ENCODE measurements at places on chromosomes 6 and 20.
A peak's percentile ranks its signal among the peaks of the same experiment; 100 is the strongest.

GRCh38 chr6:41546475-41546865 lies 289 bp downstream of the FOXP4 start:
- no peak for DNase-seq

GRCh38 chr6:119830494-119831295 lies 481.1 kb upstream of the MAN1A1 start:
- DNase-seq: no peak

DNA sequence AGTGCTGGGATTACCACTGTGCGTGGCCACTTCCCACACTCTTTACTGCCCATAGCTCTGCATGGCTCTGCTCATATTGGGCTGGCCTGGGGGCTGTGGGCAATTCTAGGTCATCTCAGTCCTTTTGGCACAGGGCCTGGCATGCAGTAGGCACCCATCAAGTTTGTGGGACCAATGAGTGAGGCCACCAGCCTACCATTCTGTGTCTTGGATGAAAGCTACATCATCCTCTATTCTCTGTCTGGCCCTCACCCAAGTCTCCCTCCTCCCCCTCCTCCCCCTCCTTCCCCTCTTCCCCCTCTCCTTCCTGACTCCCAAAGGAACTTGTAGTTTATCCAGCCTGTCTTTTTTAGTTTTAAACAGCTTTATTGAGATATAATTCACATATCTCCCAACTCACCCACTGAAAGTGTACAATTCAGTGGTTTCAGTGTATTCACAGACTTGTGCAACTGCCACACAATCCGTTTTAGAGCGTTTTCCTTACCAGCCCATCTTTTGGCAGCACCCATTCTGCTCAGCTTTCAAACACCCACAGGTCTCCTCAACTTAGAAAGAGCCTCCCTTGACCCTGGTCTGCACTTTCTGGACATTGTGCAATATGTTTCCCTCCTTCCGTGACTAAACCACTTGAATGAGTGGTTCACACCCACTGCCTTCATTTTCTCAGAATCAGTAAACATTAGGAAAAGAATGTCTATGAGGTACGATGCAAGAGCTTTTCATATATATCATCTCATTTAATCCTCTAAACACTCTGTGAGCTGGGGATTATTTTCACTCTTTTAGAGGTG lies 21.5 kb upstream of the MRPS18A start:
- peak; percentile 72 for DNase-seq

- no peak for DNase-seq
Measured at GRCh38 chr6:134394905-134395304, 77.0 kb upstream of the SGK1 start.

DNA sequence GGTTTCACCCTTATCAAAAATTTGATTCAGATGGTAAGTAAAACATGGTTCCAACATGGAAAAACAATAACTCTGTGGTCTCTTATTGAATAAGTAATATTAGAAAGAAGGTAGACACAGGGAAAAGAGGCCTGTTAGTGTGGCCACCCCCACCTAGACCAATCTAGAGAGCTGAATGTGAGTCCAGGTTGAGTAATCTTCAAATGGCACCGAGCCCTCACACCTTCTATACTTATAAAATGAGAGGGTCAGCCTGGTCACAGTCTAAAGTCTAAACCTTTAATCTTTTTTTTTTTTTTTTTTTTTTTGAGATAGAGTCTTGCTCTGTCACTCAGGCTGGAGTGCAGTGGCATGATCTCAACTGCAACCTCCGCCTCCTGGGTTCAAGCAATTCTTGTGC lies 6.9 kb downstream of the FAM184A start:
- no peak for DNase-seq

GRCh38 chr20:11867291-11867919 lies 50.3 kb upstream of the BTBD3 start:
- no peak for DNase-seq

DNA sequence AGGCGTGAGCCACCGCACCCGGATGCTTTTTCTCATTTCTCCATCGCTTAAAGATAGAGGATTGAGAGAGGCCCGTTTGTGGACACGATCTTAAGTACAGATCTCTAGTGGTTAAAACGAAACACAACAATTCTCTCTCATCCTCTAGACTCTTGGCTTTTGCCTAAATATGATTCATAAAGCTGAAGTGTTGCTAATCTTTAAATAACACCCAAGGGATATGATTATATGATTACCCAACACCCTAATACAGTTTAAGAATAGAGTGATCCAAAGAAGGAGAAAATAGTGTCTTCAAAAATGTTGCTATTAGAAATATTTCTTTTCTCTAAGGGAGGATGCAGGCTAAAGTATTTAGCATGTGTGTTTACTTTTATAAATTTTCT lies 50.4 kb downstream of the MTHFD1L start:
- DNase-seq: no peak

DNA sequence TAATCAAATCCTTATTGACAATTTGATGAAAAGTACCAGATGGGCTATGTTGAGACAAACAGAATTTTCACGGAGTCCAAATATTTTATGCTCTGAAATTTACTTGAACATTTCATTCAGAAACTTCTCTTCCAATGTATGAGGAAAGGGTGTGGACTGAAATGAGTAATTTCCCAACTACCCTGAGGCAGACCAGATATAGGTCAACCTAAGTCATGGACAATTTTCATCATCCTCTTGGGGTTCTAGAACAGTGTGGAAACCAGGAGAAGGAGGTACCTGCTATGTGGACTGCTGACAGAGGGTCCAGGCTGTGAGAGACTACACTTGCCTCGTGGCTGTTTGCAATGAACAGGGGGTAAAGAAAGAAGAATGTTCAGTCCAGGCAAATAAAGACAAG lies 323.0 kb downstream of the ESR1 start:
- DNase-seq: peak; percentile 18

DNA sequence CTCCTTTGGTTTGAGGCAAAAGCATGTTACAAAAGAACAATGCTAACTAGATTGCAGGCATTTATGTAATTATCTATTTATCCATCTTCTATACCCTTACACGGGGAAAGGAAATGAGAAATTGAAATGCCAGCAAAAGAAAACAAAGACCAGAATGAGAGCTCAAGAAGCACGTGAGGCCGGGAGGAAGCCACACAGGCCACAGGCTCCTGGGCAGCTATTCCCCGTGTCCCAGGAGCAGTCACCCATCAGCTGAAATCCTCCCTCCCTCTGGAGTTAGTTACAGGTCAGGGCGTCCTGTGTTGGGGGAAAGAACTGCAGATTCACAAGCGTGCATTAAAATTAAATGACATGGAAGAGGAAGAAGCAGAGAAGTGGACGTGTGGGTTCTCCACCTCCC lies 64.7 kb upstream of the RPS6KA2 start:
- peak; percentile 15 for DNase-seq

DNA sequence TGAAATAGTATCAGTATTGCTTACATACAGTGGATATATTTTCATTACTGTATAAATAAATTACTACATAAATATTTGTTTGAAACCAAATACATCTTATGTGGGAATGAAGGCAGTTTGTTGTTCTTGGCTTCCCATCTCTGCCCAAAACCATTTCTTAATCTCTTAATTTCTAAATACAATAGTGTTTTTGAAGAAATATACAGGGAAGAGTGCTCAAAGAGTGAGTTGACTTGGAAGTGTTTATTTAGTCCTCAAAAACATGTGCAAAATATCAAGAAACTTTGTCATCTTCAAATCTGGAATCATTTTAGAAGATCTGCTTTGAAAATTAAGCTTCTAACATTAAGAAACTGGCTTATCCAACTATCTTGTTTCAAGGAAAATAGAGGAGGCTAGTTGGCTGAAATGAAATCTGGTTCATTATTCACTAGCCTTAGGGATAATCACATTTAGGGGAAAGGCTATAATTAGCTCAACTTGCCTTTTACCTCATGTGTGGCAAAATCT lies 259.8 kb upstream of the FLRT3 start:
- DNase-seq: no peak

DNA sequence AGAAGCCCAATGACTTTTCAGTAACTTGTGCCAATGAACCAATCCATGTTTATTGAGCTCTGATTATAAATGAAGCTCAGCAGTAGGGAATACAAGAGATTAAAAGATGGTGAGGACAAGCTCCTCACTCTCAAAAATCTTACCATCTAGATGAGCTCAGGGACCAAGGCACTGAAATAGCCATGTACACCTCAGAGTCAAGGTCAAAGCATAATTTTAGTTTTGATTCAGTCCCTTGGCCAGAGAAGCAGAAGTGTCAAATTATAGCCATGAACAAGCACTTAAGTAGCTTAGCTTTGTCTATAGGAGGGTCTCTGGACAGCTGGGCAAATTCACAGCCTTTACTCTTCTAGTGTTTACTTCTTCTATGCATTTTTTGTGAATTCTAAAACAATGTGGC lies 131.0 kb upstream of the DTNBP1 start:
- no peak for DNase-seq

- no peak for DNase-seq
Measured at GRCh38 chr6:109008054-109008453, 86.6 kb downstream of the SESN1 start.

All from EH (cell line).